Hindlimb muscle (tissue), 1 donor: ENCODE measurements at places on chromosomes 7 and 10. TPM values are rescaled to one million over a fixed set of nuclear protein-coding genes. Genes with fewer than 3 reads are reported as not detected.

The PNLIPRP2 gene
- not detected for polyA plus RNA-seq

The SEMA4G gene
- polyA plus RNA-seq = 7.3 TPM

The FBXO24 gene
- polyA plus RNA-seq = 2.3 TPM

The PPIF gene
- 21.5 TPM for polyA plus RNA-seq

The CCDC172 gene
- polyA plus RNA-seq = not detected

The ZNF804B gene
- polyA plus RNA-seq = not detected

The SEMA3E gene
- 3.7 TPM for polyA plus RNA-seq

The IFRD1 gene
- 29.9 TPM for polyA plus RNA-seq

The SLC26A5 gene
- polyA plus RNA-seq = 0.14 TPM

The IFIT2 gene
- 8.0 TPM for polyA plus RNA-seq

The OR6V1 gene
- polyA plus RNA-seq = not detected

The SPAM1 gene
- not detected for polyA plus RNA-seq

The LRIT1 gene
- not detected for polyA plus RNA-seq

- no peak for DNase-seq
Measured at GRCh38 chr7:27193335-27194001, 6.4 kb downstream of the HOXA13 start.

DNA sequence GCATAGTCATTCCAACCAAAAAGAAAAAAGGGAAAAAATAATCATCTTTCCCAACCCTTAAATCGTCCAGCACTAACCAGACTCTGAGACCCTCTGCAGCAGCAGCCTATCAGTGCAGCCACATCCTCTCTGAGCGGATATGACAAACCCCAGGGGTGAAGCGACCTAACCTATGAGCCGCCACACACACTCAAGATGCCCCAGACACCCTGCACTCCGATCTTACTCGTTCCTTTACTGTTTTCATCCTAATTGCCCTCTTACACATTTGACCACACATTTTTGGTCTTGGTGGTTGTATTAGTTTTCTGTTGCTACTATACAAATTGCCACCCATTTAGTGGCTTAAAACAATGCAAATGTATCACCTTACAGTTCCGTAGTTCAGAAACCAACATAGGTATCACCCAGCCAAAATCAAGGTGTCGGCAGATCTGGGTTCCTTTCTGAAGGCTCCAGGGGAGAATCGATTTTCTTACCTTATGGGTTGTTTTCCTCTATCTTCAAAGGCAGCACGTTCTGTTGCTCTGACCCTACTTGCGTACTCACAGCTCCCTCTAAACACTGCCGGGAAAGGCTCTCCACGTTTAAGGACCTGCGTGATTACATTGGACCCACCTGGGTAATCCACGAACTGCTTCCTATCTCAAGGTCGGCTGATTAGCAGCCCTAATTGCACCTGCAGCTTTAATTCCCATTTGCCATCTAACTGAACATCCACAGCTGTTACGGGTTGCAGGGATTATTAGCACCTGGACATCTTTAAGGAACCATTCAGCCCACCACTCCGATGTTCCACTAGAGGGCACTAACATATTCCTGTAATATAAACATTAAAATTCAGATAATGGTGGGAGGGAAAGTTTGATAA, 37.3 kb upstream of the PRSS1 start:
- DNase-seq = no peak

- no peak for DNase-seq
Measured at GRCh38 chr10:63214571-63214970, 81.4 kb downstream of the NRBF2 start.

DNA sequence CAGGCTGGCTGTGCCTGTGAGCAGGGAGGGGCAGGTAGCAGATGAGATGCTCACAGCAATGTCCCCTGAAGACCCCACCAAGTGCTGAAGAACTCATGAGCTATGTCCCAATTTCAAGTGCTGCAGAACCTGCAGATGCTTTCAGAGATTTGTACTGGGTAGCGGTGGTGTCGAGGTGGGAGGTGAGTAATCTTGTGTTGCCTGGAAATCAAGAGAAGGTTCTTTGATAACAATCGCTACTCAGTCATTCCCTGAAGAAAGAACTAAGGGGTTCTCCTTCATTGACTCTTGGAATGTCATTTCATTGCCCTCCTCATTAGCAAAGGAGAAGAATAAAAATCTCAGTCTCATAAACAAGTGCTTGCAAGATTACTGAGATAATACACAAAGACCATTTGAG, 246.4 kb downstream of the EMX2 start:
- no peak for DNase-seq

DNA sequence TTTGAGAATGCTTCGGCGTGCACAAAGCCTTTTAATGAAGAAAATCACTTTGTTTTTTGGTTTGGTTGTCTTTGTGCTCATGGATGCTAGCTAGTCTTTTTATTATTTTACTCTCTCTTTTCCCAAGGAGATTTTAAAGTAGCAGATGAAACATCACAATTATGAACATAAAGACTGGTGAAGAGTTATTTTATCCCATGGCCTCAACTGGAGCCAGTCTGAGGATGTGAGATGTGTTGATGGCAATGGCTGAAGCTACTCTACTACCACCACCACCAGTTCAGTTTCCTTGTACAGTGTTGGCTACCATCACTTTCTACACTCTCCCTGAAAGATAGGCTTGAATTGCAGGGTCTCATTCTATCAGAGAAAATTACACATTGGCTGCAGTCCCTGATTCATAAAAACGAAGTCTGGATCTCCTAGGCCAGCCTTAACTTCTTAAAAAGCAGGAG, 494 bp upstream of the HERC4 start:
- DNase-seq = peak; percentile 10

GRCh38 chr7:128117691-128118090, 86.5 kb upstream of the LRRC4 start:
- DNase-seq = no peak

- no peak for DNase-seq
Measured at GRCh38 chr7:46725838-46726237, 804.8 kb upstream of the IGFBP3 start.

DNA sequence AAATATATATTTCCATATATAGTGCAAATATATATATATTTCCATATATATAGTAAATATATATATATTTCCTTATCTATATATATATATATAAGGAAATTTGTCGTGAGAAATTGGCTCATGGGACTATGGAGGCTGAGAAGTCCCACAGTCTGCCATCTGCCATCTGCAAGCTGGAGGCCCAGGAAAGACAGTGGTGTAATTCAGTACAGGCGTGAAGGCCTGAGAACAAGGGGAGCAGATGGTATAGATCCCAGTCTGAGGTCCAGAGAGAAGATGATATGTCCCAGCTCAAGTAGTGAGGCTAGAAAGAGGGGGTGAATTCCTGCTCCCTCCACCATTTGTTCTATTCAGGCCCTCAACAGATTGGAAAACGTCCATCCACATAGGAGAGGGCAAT, 78.9 kb downstream of the MTPN start:
- DNase-seq = no peak

DNA sequence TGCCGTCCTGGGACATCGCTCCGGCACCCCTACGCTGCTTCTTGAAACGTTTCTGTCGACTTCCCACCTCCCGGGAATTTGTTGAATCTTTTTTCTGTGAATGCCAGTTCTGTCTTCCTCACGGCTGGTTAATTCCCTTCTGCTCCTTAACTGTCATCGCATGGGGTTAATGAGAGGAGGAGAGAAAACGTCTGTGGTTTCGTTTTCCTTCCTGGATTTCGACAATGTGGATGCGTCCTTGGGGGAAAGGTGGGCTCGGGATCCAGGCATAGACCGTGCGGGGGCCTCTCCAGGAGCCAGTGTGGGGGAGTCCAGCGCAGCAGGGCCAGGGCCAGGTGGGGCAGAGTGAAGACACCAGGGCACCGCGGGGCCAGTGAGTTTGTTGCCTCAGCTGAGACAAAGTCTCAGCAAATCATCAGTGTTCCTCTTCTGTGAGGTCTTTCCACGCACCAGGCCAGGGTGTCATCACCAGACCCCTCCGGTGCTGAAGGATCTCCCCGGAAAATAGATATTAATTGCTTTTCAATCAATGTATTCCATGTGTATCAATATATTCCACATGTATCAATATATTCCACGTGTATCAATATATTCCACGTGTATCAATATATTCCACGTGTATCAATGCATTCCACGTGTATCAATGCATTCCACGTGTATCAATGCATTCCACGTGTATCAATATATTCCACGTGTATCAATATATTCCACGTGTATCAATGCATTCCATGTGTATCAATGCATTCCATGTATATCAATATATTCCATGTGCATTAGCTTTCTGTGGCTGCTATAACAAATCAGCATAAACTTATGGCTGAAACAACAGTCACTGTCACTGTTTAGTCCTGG, 33.7 kb upstream of the CFAP46 start:
- DNase-seq = no peak

DNA sequence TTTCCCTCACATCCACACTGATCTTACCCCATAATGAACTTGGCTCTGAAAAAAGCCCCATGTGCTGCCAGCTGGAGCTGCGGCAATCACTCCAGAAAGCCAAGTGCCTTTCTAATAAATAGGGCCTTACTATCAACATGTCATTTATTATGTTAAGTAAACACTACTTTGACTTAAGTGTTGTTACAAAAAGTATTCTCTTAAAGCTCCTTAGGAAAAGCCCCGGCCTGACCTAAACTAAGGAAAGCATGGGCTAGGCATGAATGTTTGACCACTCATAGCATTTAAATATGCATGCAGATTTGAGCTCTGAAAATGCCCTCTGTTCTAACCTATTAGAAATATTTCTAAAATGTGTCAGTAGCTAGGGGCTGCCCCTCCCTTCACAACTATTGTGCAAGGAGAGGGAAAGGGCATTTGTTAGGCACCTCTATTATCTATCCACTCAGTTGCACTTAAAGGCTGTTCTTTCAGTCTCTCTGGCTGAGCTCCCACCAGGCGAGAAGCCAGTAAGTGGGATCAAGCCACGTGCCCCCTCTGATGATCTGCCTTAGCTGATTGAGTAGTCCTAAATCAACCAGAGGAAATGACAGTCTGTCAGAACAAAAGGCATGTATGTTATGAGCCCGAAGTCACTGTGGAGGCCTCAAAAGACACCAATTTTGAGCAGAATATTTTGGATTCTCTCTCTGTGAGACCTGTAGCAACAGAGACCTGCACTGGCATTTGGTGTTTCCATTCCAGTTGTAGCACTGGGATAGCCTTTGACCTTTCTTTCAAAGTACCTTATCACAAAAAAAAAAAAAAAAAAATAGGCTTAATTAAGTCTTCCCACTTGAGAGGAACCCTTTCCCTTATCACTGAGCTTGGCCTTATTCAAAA, 77.1 kb downstream of the ITGB8 start:
- no peak for DNase-seq

DNA sequence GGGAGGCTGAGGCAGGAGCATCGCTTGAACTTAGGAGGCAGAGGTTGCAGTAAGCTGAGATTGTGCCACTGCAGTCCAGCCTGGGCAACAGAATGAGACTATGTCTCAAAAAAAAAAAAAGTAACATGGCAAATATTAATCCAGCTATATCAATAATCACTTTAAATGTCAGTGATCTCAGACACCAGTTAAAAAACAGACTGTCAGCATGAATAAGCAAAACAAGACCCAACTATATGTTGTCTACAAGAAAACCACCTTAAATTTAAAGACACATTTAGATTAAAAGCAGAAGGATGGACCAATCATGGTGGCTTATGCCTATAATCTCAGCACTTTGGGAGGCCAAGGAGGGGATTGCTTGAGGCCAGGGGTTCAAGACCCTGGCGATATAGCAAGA, 8.5 kb upstream of the ATE1 start:
- DNase-seq = no peak

GRCh38 chr7:69739190-69739589, 140.9 kb downstream of the AUTS2 start:
- no peak for DNase-seq

DNA sequence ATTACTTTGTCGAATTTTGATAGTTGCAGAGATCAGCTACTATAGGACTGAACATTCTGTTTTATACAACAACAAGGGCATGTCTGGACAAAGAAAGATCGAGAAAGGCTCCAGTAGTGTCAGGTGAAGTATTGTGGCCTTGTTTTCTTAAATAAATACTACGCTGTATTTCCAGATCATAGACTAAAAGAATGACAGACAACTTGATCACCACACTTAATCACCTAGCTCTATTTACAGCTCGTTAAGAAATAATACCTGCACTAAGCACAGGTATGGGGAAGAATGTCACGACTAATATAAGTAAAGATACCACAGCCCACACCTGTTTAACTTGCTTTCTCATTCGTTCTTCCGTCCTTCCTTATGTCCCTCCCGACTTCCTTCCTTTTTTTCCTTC, 269.2 kb downstream of the HGF start:
- no peak for DNase-seq

DNA sequence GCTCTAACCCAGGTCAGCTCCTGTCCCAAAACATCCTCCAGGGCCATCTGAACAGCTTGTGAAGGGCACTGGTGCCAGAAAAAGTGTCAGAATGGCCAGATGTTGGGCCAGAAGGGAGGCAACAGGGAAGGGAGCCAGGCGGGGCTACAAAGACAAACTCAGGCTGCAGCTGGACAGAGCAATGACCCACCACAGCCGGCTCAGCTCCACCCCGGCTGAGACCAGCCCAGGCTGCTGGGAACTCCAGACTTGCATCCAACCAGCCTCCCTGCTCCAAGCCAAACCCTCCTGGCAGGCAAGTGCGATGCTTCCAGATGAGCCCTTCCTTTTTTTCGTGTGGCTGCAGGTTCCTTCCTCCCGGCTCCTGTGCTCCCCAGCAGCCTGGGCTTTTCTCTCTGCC, 466.9 kb downstream of the PTPRN2 start:
- peak; percentile 53 for DNase-seq

GRCh38 chr10:103598654-103599115, 105.2 kb downstream of the NEURL1 start:
- DNase-seq = peak; percentile 78

- DNase-seq = no peak
Measured at GRCh38 chr10:48340734-48341133, 34.3 kb downstream of the MAPK8 start.

DNA sequence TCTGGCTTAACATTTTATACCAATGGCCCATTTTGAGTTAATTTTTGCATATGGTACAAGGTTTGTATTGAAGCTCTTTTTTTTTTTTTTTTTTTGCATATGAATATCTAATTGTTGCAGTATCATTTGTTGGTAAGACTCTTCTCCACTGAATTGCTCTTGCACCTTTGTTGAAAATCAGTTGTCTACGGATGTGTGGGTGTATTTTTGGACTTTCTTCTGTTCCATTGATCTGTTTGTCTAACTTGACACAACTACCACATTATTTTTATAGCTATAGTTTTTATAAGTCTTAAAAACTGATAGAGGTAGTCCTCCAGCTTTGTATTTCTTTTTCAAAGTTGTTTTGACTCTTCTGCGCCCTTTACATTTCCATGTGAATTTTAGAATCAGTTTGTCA, 53.9 kb downstream of the AHCYL2 start:
- DNase-seq = no peak

GRCh38 chr7:134527979-134528371, 608 bp downstream of the AKR1B10 start:
- peak; percentile 64 for DNase-seq
